ENCODE measurements at places on chromosomes 7 and 10.

DNA sequence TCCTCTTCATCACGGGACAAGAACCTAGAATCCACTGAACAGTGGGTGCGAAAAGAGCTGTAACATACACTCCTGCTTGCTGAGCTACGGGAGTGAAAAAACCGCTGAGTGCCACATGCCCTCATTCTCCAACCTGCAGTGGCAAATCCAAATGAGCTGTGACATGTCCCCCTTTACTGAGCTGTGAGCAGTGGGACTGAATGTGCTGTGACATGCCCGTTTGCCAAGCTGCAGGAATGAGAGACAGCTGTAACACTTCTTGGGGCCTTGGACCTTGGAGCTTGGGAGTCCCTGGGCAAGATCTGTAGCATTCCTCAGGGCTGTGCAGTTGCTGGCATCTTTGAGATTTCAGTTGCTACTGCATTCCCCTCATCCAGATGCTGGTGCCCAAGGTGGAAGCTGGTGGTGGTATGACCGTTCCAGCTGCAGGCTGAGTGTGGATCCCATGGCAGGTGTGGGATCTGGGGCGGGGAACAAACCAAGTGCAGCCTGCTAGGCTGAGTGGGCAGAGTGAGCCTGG, 85.0 kb downstream of the TMEM106B start:
- DNase-seq: no peak

GRCh38 chr10:110429301-110429700, 68.4 kb upstream of the DUSP5 start:
- no peak for DNase-seq

GRCh38 chr7:68288144-68288593, 1291.5 kb downstream of the TYW1 start:
- DNase-seq: no peak

- no peak for DNase-seq
Measured at GRCh38 chr7:151756866-151757265, 120.0 kb downstream of the PRKAG2 start.

DNA sequence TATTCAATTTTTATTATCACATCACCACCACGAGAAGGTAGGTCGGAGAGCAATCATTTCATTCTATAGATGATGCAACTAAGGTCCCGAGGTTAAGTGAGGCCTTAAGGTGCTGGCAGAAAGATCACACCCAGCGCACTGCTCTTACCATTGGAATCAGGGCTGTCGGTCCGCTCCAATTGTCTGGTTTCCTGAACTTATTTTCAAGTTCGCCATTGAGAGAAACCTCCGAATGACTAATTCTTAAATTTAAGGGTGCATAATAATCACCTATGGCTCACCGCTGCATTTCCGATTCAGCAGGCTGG, 625 bp upstream of the GSTO2 start:
- DNase-seq: no peak

DNA sequence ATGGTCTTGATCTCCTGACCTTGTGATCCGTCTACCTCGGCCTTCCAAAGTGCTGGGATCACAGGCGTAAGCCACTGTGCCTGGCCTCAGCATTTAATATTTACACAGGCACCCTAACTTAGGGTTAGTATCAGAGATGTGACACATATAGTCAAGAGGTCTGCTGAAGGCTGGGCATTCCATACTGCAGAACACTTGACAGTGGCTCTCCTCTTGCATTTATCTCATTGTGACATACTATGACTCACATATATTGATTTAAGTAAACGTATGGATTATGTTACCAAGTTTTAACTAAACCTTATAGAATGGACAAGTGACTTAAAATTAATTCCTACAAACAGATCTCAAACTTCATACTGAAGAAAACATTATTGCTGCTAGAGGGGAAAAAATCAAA, 36.6 kb downstream of the BRAF start:
- no peak for DNase-seq

- DNase-seq: no peak
Measured at GRCh38 chr7:42065015-42065414, 172.0 kb downstream of the GLI3 start.

DNA sequence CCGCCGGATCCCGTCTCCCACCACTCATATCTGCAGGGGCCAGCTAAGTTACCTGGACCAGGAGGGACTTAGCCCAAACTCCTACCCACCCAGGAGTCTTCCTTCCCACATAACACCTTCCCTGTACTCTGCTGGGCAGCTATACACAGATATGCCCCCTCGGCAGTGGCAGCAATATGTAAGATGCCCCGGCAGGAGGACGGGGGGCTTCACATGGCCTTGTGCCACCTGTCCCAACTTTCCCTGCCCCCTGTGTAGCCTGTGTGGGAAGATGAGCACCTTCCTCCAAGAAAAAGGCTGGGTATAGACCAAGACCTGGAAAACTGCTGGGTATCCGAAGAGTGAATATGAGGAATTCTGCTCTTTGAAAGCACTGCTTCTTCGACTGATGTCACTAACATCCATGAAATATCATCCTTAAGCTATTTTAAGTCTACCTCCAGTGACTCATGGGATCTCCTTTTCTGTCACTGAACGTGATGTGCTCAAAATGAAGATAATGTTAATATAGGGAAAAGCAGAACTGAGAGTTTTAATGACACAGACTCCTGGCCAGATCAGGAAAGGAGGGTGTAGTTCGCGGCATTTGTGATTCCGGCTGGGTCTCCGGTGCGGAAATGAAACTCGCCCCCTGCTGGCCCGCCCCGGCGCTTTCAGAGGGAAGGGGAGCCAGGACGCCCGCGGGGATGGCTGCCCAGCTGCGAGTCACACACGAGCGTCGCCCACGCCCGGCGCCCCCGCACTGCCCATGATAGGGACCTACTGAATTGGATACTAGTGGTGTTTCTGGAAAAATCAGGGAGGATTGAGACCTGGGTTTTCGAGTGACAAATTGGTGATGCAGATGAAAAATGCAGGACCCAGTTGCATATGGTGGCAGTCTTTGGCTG, 256.9 kb upstream of the NFE2L3 start:
- DNase-seq: peak; percentile 71

- no peak for DNase-seq
Measured at GRCh38 chr7:46206476-46207060, 285.5 kb upstream of the IGFBP3 start.

GRCh38 chr7:108347616-108348015, 108.6 kb downstream of the NRCAM start:
- DNase-seq: no peak

DNA sequence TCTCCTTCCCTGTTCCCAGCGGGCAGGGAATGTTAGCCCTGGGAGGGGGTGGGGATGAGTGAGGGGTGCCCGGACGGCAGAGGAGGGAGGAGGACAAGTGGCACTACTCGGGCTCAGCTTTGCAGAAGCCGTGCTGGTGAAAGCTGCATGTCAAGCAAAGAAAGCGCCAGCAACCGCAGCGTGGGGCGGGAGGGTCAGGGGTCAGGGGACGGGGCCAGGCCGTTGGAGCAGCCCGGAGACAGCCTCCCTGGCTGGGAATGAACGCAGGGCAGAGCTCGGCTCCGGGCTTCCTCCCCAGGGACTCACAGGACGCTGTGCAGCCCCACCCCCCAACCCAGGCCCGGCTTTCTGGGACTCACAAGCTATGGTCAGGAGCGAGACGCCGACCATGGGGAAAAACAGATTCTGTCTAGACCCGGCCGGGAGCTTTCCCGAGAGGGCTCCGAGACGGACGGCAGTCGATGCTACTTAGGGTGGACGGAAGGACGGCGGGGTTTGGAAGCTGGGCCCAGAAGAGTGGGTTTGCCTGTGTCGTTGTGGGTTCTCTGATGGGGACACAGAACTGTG, 113.4 kb downstream of the VIPR2 start:
- peak; percentile 8 for DNase-seq

DNA sequence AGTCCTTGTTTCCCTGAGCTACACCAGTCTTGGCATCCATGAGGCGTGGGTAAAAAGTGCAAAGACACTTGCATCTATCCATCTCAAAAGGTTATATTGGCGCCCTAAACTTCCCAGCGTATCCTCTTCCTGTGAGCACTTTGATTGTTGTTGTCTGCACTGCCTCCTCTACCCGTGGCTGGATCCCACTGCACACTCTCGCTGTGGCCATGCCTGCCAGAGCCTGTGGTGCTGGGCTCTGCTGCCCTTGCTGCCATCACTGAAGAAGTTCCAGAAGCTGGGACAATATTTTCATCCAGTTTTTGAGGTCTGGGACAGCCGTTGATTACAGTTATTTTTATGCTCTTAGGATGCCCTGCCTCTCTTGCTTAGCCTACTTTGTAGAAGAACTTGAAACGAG, 85.3 kb upstream of the PCGF5 start:
- no peak for DNase-seq

DNA sequence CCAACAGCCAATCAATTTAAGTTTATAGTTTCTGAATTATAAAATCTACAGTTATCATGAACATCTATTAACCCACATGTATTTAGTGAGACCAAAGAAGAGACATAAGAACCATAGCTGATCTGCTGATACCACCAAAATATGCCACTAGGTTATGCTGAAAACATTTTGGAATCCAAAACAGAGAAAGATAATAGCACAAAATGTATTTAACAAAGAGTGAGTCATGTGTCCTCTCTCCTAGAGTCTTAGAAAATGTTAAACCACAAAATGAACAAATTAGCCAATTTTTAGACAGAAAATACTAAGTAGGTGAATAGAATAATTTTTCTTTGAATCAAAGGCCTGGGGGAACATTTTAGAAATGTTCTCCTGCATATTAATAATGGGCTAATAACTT, 527.5 kb downstream of the GPAM start:
- no peak for DNase-seq

DNA sequence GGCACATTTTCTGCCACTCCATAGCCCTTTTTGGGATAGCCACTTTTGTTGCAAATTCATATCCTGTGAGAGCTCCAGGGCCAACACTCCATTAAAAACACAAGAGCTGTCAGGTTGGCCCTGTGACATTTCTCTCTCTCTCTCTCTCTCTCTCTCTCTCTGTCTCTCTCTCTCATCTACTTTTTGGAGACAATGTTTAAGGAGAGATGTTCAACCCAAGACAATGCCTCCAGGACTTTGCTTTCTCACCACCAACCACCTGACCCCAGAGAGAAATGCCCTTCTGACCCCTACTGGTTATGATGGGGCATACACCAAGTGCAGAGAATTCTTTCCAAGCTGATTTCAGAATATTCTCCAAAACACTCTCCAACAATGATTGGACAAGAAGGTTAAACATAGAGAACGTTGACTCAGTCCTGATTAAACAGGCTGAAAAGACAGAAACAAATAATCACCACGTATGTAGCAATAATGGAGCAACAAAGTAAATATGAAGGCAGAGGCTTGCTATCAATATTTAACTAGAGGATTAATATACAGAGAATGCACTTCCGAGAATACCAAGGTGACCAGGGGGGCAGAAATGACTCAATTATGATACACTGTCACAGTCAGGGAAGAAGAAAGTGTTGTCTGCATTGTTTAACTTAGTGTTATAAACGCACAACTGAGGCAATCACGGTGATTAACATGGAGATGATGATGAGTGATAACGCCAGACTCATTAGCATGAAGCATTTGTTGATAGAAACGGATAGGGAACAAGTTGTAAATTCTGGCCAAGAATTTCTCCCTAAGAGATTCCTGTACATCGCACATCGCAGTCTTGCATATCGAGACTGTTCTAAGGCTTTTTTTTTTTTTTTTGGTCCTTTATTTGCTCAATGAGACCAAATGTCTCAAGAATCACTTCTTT, 178.5 kb downstream of the NRP1 start:
- no peak for DNase-seq

- no peak for DNase-seq
Measured at GRCh38 chr7:2948749-2949148, 94.9 kb downstream of the CARD11 start.

DNA sequence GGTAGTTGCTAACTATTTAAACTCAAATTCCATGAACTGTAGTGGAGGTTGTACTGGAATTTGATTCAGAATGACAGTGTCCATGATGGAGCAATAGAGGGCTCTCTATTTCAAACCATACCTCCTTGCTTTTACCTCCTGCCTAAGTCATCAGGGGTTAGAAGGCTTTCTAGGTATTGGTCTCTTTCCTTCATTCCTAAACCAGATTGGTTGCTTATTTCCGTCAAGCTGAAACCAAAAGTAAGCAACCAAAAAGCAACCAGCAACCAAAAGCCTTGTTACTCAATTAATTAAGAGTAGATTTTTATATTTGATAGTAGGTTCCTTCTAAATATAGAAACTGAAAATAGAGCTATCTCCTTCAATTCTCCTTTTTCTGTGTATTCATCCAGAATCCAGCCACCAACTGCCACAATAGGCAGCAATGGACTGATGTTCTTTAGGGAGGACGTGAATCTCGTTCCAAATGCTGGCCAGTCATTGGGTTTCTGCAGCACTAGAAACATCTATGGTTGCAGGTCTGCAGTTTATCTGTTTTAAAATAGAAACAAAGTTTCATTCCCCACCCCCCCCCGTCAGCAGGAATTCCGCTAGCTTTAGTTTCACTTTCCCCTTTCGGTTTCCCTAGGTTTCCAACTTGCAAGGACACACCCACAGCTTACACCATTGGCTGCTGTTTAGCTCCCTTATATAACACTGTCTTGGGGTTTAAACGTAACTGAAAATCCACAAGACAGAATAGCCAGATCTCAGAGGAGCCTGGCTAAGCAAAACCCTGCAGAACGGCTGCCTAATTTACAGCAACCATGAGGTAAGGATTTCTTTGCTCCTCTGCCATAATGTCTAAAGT, at the start of gene IFIT1:
Gene IFIT1 (plus strand): TSS at position 717 of the 850 bp plus-strand sequence. CDS start 90 bp downstream, at position 807.
- no peak for DNase-seq
